ENCODE measurements at places on chromosomes 12 and 14.

GRCh38 chr12:48980389-48980952 is 2.3 kb downstream of the WNT1 start:
- DNase-seq = no peak

DNA sequence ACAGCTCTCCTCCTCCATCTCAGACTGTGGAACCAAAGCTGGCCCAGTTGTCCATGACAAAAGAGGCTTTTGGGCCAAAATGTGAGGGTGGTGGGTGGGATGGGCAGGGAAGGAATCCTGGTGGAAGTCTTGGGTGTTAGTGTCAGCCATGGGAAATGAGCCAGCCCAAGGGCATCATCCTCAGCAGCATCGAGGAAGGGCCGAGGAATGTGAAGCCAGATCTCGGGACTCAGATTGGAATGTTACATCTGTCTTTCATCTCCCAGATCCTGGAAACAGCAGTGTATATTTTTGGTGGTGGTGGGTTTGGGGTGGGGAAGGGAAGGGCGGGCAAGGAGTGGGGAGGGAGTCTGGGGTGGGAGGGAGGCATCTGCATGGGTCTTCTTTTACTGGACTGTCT is 11.8 kb upstream of the TAMALIN start:
- DNase-seq = peak; percentile 77

GRCh38 chr12:67940780-67941243 is 48.4 kb upstream of the IFNG-AS1 start:
- peak; percentile 56 for DNase-seq

DNA sequence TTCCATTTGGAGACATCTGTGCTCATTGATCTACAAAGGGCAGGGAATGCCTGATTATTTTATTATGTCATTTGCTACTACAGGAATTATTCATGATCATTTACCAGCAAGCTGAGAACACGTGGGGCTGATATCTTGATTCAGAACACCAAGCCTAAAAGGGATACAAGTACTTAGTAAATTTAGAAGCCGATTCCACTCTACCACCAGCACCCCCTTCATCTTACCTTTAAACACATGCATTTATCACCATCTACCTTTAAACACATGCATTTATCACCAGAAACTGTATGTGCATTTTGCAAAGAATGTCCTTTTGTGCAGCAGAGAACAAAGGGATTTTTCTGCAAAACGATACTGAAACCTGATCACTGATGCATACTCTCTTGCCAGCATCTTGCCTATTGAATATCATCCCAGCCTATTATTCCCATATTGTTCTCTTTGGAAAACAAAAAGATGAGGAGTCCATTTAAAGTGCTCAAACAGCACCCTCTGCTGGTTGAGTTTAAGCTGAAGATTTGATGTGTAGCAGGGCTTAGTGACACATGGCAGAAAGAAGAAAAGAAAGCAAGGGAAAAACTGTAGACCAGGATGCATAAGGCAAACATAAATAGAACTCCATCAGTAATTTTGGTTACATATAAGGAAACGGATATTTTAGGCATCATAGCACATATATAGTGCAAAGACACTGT is 132.6 kb upstream of the PLEKHG7 start:
- peak; percentile 86 for DNase-seq

Data from fibroblast of upper back skin (primary cell).